Panc1 (cell line): ENCODE measurements at places on chromosomes 11 and 22. TPM values are rescaled to one million over a fixed set of nuclear protein-coding genes. Genes with fewer than 3 reads are reported as not detected.

- no peak for DNase-seq
These were observed 52.5 kb downstream of the ARRB1 start for GRCh38 chr11:75298976-75299260.

DNA sequence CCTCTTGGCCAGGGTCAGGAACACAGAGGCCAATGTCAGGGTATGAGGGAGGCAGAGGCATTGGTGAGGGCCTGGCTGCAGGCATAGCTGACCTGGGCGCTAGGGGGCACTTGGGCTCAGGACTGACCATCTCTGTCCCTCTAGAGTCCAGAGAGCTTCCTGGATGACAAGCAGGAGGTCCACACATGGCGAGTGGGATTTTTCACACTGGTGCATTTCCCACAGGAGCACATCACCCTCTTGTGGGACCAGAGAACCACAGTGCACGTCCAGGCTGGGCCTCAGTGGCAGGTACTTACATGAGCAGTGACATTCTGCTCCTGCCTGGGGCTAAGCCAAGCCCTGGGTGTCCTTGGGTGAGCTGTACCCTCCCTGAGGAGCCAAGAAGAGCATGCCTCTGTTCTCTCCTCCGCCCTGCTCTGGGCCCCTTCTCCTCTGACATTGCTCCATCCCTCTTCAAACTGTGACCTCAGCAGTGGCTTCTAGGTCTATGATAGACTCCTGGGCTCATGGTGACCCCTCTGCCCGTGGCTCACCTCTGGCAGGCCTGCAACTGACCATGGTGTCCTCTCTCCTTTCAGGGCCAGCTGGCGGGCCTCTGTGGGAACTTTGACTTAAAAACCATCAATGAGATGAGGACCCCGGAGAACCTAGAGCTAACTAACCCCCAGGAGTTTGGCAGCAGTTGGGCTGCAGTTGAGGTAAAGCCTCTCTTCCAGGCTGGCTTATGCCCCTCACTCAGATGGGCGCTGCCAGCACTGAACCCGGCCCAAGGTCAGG is 46.6 kb downstream of the OTOG start:
- DNase-seq, result no peak

DNA sequence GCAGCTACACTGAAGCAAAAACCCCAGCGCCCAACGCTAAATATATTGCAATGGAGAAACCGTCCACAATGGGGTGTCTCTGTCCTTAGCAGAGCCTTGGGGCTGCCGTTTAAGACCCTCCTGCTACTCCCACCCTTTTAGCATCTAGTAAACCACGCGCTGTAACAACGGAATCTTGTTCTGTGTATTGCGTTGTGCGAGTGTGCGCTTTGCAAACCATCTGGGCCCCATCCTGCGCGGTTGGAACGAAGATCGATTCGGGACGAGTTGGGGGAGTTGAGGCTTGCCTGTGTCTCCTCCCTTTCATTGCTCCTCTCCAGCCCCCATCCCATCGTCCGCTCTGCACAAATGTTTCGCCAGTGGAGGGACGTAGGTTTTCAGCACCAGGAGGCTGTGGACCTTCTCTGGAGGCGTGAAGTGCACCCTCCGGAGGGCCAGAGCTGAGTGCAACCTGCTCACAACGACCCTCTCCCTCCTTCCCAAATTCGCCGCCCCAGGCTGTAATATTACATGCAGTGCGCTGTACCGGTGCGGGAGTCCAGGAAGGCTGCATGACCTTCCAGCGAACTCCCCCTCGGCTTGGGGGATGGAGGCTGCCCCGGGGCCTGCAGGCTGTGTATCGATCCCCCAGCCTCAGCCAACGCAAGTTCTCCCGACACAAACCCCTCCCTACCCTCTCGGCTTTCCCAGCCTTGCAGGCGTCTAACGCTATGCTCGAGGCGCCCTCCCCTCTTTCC is 1.6 kb upstream of the KMT2A start:
- no peak for DNase-seq

- DNase-seq, result no peak
These were observed 100.3 kb downstream of the GUCY1A2 start for GRCh38 chr11:106917973-106918372.

Gene PATE4
- total RNA-seq, result not detected

Gene NAA40
- 43.2 TPM for total RNA-seq

Gene SNAP29
- 24.5 TPM for total RNA-seq
